ENCODE measurements at places on chromosomes 2 and 18.

GRCh38 chr2:129905664-129906081, 73.8 kb upstream of the RAB6C start:
- DNase-seq, result no peak

- no peak for DNase-seq
These were observed 199.2 kb downstream of the TNS1 start for GRCh38 chr2:217803653-217803960.

DNA sequence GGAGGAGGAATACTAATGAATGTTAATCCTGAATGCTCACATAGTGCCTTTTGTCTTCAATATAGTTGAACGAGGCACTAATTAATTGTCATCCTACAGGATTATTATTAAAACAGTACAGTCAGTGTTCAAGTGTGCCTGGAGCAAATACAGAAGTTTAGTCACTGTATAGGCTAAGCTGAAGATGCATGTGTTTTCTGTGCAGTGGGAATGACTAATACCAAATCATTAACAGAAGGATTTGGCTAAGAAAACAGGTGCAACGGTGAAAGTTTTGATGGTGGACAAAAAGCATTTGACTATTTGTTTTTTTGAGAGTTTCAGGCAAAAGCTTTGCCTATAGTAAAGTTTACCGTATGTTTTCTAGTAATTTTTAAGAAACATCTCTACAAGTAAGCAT, 62.8 kb downstream of the DCC start:
- DNase-seq, result no peak

GRCh38 chr2:3443083-3443482, 63.6 kb downstream of the TRAPPC12 start:
- DNase-seq, result no peak

GRCh38 chr18:23232331-23232730, 97.0 kb downstream of the CABLES1 start:
- DNase-seq, result no peak

DNA sequence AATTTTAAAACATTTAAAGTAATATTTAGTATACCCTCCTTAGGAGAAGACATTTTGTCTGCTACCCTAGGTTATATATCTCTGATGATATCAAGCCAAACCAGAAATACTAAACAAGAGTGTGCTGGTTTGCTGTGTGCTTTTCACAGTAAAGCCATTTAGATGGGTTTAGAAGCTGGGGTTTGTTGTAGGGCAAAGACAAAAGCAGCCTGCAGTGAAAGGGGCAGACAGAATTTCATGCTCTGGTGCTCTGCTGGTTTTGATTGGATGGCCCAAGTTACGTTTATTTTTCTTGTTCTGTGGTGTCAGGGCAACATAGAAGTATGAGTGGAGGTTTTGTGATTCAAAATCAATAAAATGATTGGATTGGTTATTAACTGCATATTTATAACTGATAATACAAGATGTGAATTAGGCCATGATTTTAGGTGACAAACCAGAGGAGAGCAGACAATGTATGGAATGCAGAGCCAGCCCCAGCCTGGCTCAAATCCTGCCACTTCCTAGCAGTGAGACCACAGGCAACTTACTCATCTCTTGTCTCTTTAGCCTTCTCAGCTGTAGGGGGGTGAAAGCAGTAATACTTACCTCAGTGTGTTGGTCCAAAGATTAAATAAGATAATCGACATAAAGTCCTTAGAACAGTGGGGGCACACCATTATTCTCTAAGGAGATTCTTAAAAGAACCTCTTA, 30.9 kb upstream of the IER3IP1 start:
- no peak for DNase-seq

DNA sequence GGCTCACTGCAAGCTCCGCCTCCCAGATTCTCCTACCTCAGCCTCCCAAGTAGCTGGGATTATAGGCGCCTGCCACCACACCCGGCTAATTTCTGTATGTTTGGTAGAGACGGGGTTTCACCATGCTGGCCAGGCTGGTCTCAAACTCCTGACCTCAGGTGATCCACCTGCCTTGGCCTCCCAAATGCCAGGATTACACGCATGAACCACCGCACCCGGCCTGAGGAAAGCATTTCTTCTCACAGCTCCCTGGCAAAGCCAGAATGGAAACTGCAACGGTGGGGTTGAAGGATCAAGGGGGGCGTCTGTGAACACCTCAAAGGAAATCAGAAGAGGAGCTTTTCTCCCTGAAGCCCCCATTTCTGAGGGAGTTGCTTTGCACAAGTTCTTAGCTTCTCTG, 11.2 kb upstream of the TEX51 start:
- DNase-seq, result no peak

GRCh38 chr2:159096901-159097300, 128.5 kb downstream of the TANC1 start:
- DNase-seq, result no peak

DNA sequence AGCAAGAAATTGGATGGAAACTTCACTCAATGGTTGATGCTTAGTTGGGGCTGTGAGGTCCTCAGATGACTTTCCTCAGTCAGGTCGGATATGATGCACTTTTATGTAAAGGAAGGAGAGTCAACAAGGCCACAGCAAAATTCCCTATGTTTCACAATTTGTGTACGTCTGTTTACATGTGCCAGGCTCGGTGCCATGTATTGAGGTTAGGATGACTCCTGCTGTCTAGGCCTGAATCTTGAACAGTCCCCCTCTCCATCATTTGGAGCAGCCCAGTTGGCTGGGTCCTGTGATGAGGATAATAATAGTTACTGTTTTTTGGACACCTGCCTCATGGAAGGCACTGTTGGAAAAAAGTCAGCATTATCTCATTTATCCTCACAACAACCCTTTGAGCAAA, 43.1 kb downstream of the VSNL1 start:
- DNase-seq, result no peak

- DNase-seq, result no peak
These were observed 117.3 kb downstream of the CDC42EP3 start for GRCh38 chr2:37554155-37554510.

GRCh38 chr2:166090908-166091307, 36.9 kb downstream of the SCN1A start:
- no peak for DNase-seq

DNA sequence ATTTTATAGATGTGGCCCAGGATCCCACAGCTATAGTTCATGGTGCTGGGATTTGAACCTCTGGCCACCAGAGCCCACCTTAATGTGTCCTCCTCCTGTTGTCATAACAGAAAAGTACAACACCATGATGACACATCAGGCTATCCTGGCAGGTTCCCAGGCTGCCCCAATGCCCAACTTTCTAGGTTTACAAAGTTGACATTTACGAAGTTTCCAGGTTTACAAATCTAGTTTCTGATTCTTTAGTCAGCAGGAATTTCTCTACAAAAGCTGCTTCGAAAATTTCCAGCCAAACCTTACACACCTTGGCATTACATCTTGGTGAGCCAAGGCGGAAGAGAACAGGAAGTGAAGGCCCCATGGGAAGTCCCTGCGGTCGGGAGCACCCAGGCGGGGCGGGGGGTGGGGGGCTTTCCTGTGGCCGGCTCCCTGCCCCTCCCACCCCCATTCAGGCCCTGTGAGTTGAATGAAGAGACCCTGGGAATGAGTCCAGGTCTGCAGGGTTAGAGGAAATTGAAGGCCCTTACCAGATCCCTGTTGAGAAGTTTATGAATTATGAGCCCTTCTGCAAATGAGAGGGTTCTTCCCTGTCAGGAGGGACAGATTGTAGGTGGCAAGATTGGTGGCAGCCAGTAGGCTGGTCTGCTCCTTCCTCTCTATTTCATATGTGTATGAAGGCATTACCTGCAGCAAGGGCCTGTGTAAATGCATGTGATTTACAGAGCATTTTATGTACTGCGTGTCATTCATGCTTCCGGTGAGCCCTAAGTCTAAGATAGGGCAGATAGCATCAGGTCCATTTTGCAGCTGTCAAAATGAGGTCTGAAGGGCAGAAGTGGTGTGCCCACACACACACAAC, 11.1 kb upstream of the IL1RN start:
- no peak for DNase-seq

DNA sequence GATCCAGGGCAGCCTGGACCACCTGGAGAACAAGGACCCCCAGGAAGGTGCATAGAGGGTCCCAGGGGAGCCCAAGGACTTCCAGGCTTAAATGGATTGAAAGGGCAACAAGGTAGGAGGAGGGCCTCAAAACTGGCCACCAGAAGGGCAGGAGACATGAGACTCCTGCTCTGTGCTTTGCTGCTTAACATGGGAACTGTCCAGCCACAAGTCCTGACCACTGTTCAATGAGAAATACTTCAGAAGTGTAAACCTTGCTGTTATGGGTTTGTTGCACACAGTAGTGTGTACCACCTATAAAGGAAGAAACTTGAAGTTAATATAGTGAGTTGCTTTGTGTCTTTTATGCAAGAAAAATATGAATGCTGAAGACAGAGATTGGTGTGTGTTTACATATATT, 44.2 kb upstream of the MFF start:
- no peak for DNase-seq

DNA sequence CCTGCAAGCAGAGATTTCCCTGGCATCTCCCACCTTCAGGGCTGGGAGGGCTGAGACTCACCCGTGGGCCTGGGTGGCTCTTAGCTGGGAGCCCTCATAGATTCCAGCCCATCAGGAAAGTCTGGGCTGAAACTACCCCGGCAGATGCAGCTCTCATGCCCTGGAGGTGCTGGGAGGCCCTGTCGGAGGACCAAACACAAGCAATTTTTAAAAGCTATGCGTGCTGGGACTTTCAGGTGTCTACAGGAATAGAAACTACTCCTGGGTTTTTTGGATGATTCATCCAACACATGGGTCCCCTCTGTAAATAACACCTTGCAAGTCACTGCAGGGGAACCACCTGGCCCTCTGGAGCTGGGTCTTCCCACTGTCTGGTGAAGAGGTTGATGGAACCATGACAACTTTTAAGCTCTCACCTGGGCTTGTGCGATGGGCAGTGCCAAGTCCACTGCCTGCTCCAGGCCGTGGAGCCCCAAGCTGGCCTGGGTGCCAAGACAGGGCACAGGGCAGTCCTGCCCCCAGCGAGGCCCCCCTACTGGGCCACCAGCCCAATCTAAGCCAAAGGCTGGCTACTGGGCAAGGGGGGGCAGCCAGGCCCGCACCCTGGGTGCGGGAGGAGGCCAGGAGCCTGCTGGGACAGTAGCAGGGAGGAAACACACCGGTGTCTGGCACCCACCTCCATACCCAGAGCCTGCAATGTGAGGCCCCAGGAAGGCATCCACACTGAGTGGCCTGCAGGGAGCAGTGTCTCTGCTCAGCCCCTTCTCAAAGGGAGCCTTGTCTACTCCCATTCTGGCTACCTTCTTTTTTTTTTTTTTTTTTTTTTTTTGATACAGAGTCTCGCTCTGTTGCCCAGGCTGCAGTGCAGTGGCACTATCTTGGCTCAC, 1.1 kb upstream of the GPR55 start:
- DNase-seq, result no peak

- no peak for DNase-seq
These were observed 136.9 kb downstream of the COMMD1 start for GRCh38 chr2:62042400-62042799.

DNA sequence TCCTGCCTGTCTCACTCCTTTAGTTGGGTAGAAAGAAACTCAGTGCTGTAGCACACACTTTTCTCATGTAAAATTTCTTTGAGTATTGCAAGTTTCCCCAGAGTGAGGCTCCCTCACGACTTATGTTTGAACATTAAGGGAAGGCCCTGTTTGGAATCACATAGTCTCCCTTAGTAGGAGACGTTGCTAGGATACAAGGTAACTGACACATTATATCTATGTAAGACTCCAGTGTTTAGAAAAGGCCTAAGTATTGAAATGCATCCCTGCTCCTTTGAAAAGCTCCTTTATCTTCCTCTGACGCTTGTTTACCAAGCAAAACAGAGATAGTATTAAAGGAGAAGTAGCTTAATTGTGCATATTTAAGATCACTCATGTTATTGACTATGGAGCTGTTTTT, 248.2 kb downstream of the PHLPP1 start:
- DNase-seq, result no peak

- no peak for DNase-seq
These were observed 2.7 kb upstream of the SERTAD2 start for GRCh38 chr2:64656379-64656778.

- no peak for DNase-seq
These were observed 72.9 kb upstream of the SNTG2 start for GRCh38 chr2:877747-878146.

DNA sequence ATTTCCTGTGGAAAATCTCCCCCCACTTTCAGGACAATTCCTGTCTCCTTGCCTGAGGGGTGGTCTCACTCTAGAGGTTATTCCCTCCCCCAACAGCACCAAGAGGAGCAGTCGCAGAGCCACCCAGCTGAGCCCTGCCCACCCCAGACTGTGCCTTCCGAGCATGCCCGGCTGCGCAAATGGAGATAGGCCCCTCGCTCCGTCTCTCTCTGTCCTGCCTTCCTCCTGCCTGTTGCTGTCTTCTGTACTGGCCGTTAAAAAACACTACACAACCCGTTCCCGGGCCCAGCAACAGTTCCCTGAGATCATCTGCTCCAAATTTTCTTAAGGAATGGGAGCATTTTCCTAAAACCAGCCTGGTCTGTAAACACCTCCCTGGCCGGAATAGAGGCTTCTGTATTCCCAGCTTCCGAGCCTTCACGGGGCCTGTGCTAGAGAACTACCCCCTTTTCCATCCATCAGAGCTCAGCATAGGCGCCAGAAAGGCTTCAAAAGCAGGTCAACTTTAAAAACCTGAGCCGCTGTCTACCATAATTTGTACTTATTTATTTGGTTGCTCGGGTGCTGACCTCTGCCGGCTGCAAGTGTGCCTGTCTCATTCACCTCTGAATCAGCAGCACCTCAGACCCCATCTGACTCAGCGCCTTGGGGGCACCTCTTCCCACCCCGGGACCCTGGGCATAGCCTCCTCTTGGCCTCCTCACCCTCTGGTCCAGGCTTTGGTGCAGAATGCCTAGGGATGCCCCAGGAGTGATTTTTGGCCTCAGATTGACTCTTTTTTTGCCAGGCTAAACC, 159.4 kb downstream of the PXDN start:
- DNase-seq, result no peak

- no peak for DNase-seq
These were observed 179.0 kb downstream of the BARD1 start for GRCh38 chr2:214630402-214631045.

DNA sequence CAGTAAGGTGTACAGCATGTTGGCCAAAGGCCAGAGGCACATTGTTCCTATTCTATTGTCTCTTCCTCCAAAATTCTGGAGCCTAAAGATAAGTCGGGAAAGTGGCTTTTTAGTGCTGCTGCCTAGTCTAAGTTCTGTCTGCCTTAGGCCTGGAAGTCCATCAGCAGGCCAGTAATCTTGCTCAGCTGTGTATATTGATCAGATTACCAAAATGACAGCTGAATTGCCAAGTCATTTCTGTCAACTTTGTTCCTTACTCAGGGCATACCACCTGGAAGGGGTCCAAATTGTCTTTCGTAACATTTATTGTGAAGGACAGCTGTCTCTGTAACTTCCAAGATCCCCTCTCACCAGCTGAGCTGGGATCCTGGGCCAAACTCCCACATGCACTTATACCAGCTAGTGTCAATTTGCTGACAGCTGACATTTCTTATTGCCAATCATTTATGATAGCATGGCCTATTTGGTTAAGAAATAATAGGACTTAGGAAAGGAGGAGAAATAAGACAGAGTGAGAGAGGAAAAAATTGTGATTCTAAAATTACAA, 116.8 kb upstream of the FSHR start:
- DNase-seq, result no peak

Measured in HFF-Myc (cell line).